ENCODE measurements at places on chromosomes 7 and 10.
A peak's percentile ranks its signal among the peaks of the same experiment; 100 is the strongest.

- DNase-seq, result no peak
Observed at GRCh38 chr7:88256906-88257305, 37.1 kb upstream of the SRI start.

- no peak for DNase-seq
Observed at GRCh38 chr10:70292004-70292403, 8.2 kb upstream of the NPFFR1 start.

DNA sequence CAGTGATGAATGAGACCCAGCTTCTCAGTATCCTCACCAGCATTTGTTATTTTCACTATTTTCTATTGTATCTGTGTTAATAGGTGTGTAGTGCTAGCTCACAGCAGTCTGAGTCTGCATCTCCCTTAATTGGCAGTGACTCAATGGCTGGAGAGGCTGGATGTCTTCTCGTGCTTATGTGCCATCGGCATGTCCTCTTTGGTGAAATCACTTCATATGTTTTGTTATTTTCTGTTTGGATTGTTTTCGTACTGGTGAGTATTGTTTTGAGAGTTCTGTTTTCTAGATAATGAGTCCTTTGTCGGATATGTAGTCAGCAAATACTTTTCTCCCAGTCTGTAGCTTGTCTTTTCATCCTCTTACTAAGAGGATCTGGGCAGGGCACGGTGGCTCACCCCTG, 66.1 kb downstream of the AMZ1 start:
- no peak for DNase-seq

DNA sequence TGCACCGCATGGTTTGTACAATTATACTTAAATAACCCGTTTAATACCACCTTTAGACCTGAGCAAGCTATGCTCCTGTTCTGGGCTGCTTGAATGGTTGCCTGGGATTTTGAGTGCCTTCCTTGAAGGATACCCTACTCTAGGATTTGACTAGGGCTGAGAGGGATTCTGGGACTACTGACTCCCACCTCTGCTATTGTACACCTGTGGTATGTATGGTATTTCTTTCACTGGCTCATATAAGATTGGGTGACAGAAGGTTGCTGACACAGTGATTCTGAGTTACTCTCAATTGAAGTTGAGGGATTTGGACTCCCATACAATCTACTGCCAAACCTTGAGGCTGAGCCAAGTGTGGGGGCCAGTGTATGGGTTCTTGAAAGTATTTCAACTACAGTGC, 494.4 kb upstream of the SEMA3D start:
- no peak for DNase-seq

GRCh38 chr7:131625817-131626372, 69.5 kb upstream of the PODXL start:
- no peak for DNase-seq

DNA sequence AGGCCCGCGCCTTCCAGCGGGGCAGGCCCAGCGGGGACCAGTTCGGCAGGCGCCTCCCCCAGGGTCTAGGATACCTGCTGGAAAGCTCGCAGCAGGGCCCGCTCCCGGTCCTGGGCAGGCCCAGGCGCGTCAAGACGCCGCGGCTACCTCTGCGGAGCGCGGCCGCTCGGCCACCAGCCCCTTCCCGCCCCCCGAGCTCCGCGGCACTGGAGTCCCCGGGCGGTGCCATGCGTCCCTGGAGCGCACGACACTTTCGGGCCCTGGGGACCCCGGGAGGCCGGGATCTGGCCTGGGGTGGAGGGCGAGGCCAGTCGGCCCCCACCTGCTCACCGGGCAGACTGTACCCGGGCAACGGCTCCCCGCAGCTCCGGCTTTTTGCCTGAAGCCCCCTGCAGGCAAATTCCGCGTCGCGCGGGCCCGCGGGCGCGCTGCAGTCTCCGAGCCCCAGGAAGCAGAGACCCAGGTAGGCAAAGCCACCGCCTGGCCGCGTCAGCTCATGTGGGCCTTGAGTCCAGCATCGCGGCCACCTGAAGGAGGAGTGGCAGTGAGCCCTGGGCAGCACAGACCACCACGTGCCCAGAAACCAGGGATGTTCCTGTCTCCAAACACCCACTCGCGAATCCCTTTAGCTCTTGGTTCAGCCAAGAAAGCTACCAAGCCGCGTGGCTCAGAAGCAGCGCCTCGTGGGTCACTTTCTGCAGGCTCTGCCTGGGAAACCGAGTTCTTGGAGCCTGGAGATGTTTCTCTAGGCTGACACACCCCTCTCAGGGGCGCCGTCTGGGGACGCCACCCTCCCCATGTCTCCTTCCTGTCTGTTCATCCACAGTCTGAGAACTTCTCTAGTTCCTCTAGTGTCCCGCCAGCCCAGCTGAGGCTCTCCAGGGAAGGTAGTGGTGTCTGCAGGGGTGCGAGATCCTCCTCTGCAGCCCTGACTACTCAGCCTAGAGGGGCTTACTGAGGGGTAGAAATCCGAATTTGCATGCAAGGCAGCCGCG, 46.1 kb upstream of the APBB1IP start:
- DNase-seq, result peak; percentile 31

GRCh38 chr10:96473866-96474265, 39.9 kb downstream of the TLL2 start:
- DNase-seq, result no peak

GRCh38 chr7:44382459-44383265, 57.3 kb upstream of the CAMK2B start:
- no peak for DNase-seq

- no peak for DNase-seq
Observed at GRCh38 chr10:131087464-131088215, 223.9 kb downstream of the TCERG1L start.

DNA sequence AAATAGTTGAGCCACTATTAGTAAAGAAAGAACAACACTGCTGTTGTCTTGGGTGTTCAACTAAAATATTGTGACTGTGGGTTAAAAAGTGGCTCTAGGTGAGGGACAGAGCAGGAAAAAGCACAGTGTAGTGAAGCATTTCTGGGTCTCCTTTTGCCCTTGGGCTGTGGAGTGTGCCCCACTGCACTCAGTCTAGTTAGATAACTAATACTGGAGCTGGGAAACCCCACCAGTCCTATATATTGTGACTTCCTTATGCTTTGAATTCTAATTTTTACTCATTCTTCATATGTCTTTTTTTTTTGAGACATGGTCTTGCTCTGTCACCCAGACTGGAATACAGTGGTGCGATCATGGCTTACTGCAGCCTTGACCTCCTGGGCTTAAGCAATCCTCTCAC, 195.1 kb downstream of the EXOC4 start:
- no peak for DNase-seq

GRCh38 chr7:141744131-141744530, 6.0 kb downstream of the SSBP1 start:
- no peak for DNase-seq

- no peak for DNase-seq
Observed at GRCh38 chr10:57008189-57008588, 647.1 kb upstream of the ZWINT start.

GRCh38 chr7:100578246-100579183, 4.8 kb upstream of the SAP25 start:
- no peak for DNase-seq

GRCh38 chr7:11858026-11858425, 26.0 kb upstream of the THSD7A start:
- DNase-seq, result no peak

GRCh38 chr7:77262316-77262715, 62.7 kb upstream of the FGL2 start:
- no peak for DNase-seq

GRCh38 chr10:62610649-62611229, 193.8 kb upstream of the ADO start:
- DNase-seq, result peak; percentile 90

GRCh38 chr10:129869596-129870473, 94.2 kb downstream of the EBF3 start:
- no peak for DNase-seq
